ENCODE measurements at places on chromosomes 4 and X.

- no peak for DNase-seq
Measured at GRCh38 chr4:80507507-80507906, 172.0 kb downstream of the CFAP299 start.

DNA sequence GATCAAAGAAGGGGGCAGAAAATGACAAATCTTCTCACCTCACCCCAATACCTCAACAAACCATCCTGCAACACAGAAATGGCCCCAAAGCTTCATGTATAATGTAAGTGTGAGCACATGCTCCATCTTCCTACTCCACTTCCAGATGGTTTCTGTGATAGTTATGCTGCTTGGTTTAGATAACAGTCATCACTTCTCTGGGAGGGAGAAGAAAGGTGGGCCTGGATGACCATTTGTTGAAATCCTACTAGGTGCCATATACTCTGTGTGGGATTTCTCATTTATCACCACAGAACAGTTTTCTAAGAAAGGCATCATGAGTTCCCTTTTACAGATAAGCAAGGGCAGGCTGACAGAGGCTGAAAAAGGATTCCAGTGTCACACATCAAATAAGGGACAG is 31.3 kb upstream of the NXF3 start:
- no peak for DNase-seq

DNA sequence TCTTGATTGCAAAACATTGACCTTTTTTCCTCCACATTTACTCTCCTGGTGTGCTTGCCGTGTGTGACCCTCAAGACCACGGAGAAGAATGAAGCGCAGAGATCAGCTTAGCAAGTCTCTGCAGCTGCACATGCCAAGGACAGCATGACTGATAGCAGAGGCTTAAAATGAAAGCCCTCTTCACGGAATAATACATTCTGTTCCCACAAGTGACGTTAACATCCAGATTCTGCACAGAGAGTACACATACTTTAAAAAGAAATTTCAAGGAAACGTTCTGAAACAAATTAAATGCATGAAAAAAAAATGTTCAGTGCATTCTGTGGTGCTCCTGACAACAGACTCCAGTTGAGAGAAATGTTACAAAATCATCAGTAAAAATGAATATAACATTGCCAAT is 60.9 kb downstream of the SLC7A11 start:
- DNase-seq, result no peak

GRCh38 chr4:182593864-182594263 is 323.3 kb downstream of the DCTD start:
- no peak for DNase-seq

GRCh38 chr4:88963817-88964216 is 93.2 kb downstream of the FAM13A start:
- no peak for DNase-seq

DNA sequence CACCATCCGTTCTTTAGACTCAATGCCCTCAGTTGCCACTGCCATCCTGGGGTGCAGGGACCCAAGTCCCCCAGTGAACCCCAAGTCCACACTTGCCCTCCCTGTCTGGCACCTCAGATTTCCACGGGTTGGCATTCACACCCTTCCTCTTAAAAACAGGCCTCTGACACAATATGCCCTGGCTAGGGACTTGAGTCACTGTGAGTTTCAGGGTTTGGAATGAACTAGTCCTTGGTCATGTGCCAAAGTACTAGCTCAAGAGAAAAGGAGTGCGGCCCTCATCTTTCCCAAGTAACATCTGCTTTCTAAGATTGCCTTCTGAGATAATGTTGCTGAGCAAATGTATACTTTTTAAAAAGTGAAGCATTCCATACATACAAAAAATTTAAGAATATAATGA is 134.0 kb downstream of the MID1 start:
- DNase-seq, result no peak

- no peak for DNase-seq
Measured at GRCh38 chr4:627347-628125, 2.2 kb downstream of the PDE6B start.

- DNase-seq, result no peak
Measured at GRCh38 chrX:915427-916229, 285.0 kb downstream of the SHOX start.

DNA sequence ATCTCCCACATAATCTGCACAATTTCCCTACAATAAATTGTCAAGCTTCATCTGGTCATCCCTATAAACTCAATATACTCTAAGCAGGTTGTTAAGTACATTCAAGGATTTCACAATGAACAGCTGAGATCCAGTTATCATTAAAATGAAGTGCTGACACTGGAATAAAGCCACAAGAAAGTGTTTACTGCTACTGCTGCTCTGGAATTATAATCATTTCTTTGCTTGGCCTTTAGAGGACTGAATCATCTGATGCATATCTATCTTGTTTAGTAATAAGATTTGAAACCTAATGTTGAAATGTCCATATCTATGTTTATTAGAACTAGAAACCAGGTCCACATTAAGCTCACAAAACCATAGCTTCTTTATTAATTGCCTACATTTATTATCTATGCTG is 338.6 kb upstream of the ZFP42 start:
- no peak for DNase-seq

DNA sequence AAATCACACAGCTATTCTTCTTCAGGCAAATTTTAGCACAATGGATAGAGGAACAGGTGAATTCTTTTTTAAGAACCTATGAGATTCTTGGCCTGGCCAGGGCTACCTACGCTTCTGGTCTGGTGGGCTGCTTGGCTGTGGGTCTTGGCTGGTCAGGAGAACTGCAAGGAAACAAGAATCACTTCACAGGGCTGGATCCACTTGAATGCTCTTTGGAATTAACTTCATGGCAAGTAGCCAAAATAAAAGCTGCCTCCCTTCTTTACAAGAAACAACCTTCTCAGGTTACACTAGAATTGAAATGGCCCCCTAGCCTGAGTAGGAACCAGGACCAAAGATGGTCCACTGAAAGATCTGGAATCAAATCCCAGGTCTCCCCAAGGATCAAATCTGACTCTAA is 519.1 kb downstream of the IQCM start:
- DNase-seq, result no peak

DNA sequence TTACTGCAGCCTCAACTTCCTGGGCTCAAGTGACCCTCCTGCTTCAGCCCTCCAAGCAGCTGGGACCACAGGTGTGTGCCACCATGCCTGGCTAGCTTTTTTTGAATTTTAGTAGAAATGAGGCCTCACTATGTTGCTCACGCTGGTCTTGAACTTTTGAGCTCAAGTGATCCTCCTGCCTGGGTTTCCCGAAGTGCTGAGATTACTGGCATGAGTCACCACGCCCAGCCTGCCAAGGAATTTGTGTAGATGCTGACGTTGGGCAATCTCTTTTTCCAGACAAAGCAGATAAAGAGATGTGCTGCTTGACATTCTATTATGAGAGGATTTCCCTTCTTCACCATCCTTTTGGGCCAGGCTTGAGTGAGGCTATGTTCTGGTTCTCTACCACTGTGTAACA is 254.5 kb upstream of the RPS6KA3 start:
- no peak for DNase-seq

- DNase-seq, result no peak
Measured at GRCh38 chr4:1077711-1078477, 35.5 kb downstream of the RNF212 start.

- DNase-seq, result no peak
Measured at GRCh38 chrX:148084611-148085010, 103.5 kb downstream of the FMR1NB start.

- no peak for DNase-seq
Measured at GRCh38 chr4:81505004-81505598, 33.4 kb upstream of the RASGEF1B start.

- no peak for DNase-seq
Measured at GRCh38 chrX:104098919-104099318, 13.4 kb upstream of the ZCCHC18 start.

DNA sequence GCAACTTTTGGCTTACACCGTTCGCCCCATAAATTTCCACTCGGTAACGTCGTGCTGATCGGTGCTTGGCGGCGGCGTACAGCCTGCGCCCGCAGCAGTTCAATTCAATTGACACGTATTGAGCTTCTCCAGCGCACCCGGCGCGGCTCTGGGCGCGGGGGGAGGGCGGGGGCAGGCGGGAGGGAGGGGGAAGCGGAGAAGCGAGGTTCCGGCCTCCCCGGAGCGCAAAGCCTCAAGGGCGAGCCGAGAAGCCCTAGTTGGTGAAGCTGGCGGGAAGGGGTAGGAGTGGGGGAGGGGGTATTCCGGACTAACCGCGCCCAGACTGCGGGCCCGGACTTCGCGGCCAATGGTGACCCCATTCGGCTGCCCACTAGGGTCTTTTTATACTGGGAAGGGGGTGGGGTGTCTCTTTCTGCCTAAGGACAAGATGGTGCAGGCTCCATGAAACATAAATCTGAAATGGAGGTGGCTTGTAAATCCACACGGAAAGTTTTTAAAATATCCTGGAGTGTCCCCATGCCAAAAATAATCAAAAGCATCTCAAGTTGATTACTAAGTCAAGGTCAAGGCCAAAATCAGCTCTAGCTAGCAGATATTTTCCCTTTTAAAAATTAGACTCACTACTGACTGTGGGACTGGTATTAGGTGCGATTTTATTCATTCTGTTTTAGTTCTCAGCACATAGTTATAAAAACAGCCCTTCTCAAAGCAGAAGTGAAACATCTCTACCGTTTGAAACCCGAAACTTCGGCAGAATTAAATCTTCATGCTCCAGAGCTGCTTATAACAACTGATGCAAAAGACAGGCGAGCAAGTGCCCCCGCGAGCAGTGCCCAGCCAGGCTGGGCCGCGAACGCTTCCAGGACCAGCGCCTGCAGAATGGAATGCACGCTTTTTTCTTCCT is 1.5 kb upstream of the BCOR start:
- DNase-seq, result no peak

GRCh38 chrX:13828392-13828791 is 11.5 kb upstream of the GPM6B start:
- DNase-seq, result no peak

DNA sequence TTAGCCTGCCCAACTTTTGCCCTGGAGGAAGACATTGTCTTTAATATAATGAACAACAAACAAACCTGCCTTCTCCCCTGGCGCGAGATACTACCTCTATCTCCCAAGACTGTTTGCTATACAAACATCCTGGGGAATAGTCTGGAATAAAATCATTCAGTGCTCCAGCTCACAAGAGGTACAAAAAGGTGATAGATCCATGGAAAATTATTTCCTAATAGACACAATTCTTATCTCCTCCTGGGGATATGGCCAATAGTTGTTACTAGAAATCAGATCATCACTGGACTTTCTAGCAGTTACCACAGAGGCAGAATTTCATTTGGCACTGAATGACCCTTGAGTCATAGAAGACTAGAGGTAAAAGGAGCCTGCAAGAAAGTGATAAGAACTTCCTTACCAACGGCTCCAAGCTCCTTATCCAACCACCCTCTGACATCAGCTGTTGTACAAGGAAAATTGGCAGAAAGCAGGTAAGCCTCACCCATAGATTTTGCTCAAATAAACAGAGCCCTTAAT is 38.1 kb downstream of the MID1 start:
- DNase-seq, result no peak

- no peak for DNase-seq
Measured at GRCh38 chrX:69073241-69073640, 92.0 kb downstream of the PJA1 start.

DNA sequence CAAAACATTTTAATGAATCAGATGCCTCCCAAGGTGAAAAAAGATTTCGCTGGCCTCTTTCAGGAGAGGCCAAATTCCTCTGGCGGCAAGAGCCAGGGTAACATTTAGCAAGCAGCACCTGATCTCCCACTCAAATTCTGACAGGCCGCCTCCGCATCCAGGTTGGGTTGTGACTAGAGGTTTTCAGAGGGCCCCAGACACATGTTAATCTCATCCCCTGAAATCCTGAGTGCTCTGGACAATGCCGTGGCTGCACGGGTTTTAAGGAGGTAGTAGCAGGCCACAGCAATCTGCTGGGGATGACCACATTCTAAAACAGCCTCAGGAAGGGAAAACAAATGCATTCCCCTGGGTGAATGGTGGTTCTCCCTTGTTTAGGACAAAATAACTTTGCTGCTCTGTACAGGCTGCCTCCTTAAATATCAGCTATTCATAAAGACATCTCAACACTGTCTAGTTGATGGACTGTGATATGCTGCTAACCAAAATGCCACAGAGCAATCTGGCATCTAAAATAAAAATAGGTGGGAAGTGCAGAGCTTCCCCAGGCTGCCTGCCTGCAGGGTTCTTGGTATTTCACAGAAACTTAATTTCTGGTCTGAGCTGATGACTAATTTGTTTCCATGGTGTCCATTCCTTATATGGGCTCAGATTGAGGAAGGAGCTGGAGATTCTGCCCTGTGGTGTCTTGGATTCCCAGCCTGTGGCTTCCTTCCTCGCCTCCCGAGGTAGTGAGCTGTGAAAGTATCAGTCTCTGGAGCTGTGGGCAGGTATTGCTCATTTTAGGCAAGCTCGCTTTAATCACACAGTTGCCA is 202.0 kb downstream of the DCLK2 start:
- DNase-seq, result no peak

DNA sequence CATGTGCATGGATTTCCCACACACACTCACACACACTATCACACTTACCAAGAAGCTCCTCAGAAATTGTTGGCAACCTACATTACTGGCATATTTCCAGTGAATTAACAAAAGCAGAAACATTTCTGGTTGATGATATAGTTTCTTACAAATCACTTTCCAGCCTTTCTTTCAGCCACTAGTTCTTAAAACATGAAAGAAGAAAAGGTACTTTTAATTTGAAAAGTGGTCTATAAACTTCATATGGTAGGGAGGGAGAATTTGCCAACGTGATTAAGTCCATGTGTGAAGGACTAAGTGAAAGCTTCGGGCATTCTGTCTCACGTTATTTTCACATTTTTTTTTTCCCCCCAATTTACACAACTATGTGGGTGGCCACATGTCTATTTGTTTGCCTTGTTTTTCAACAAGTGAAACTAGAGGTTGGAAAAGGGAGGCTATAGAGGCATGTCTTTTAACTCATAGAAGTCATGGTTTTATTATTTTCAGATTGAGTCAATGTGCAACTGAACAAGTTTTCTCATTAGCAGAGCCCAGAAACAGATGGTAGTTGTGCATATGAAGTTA is 832.1 kb upstream of the INTU start:
- peak; percentile 3 for DNase-seq

DNA sequence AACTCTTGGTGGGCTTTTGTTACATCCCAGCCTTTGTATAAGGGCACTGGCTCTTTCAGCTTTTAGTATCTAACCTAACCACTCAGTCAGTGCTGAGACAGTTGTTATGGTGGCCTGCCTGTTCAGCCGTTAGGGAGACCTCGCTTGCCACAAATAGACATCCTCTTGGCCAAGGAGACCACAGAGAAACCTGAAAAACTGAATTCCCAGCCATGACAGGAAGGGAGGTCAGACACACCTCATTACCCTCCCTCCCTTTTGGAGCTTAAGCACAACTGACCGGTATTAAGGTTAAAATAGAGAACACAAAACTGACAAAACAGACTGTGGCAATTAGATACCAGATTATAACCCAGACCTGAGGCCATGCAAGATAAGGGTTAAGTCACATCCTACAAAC is 1639.3 kb downstream of the RPA4 start:
- no peak for DNase-seq

DNA sequence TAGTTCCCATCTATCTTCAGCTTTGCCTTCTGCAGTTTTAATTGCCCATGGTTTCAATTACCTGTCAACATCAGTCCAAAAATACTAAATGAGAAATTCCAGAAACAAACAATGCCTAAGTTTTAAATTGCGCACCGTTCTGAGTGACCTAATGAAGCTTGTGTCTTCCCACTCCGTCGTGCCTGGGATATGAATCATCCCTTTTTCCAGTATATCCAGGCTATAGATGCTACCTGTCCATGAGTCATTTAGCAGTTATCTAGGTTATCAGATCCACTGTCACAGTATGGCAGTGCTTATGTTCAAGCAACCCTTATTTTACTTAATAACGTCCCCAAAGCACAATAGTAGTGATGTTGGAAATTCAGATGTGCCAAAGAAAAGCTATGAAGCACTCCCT is 363.6 kb upstream of the FAM241A start:
- no peak for DNase-seq
